ENCODE measurements at places on chromosomes 7 and 10. TPM values are rescaled to one million over a fixed set of nuclear protein-coding genes. Genes with fewer than 3 reads are reported as not detected.
A peak's percentile ranks its signal among the peaks of the same experiment; 100 is the strongest.

Gene HTRA1
- 93.0 TPM for polyA plus RNA-seq

DNA sequence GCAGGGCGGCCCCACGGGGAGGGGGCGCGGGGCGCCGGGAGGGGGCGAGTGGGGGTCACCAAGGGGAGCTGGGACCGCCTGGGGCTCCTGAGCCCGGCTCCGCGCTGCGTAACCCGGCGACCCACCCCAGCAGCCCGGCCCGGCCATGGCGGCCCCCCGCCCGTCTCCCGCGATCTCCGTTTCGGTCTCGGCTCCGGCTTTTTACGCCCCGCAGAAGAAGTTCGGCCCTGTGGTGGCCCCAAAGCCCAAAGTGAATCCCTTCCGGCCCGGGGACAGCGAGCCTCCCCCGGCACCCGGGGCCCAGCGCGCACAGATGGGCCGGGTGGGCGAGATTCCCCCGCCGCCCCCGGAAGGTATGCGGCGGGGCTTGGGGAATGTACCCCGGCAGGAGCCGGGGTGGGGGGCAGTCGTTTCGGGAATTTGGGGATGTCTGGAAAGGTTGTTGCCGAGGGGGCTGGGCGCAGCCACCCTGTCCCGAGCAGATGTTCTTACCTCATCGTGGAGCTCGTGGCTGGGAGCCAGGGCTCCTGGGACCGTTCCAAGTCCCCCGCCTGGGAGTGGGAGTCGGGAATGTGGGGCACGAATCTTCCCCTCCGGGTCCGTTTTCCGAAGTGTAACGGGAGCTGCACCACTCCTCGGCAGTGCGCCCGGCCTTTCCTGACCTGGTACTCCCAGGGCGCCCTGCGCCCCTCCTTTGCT lies 431 bp downstream of the ZYX start:
- DNase-seq: peak; percentile 91

DNA sequence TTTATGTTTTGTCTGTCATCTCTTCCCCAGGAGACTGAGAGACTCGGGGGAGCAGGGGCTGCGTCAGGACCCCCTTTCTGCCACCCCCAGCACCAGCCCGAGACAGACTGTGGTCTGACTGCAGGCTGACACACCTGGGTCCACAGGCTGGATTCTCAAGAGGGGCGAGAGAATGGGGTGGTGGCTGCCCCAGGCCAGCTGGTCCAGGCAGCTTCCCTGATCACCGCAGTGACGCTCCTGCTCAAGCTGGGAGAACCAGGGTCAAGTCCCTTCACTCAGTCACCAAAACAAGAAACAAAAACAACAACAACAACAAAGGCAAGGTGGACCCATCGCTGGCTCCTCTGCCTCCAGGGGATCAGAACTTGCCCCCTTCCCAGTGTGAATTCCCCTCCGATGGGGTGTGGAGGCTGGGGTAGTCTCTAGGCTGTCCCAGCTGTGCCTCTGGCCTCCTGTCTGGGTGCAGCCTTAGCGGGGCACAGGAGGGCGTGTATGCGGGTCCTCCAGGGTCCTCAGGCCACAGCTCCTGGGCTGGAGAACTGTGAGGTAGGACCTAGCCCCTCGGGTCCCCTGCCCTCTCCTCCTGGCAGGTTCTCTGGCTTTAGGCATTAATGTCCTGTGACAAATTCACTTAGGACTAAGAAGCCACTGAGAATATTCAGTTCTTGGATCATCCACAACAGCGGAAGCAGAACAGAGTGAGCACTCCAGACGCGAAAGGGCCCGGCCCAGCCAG lies 40.6 kb downstream of the PRKAG2 start:
- no peak for DNase-seq

DNA sequence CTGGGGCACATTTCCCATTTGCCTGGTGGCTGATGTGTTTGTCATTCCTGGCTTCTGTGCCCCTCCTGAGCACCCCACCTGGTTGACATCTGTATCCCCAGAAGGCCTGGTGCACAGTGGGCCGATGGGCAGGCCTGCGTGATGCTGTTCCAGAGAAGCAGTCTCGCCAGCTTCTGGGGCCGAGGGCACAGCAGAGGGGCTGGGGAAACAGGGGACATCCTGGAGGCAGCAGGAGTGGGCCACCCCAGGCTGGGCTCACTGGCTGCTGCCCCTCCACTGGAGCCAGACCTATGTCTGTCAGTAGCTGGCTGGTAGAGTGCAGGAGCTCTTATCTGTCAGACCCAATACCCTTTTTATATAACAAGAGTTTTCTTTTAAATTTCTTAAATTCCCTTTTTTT lies 896 bp upstream of the MYL7 start:
- no peak for DNase-seq

Gene WDFY4
- 1.6 TPM for polyA plus RNA-seq

- no peak for DNase-seq
Measured at GRCh38 chr10:1538531-1539061, 198.7 kb downstream of the ADARB2 start.

Gene PLPP4
- polyA plus RNA-seq: 2.1 TPM

Gene WASL
- polyA plus RNA-seq: 38.8 TPM

- DNase-seq: peak; percentile 53
Measured at GRCh38 chr7:133645884-133646391, 393.1 kb downstream of the EXOC4 start.

DNA sequence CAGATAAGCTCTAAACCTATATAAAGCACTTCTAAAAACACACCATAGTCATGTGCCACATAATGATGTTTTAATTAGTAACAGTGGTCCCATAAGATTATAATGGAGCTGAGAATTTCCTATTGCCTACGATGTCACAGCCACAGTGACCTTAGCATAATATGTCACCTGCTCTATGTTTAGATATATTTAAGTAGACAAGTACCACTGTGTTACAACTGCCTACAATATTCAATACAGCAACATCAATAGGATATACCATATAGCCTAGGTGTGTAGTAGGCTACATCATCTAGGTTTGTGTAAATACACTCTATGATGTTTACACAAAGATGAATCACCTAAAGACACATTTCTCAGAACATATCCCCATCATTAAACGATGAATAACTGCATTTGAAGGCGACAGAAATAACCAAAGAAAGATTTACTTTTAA lies 24.5 kb downstream of the GPR22 start:
- no peak for DNase-seq

Gene KCND2
- 0.63 TPM for polyA plus RNA-seq

GRCh38 chr10:79383974-79384606 lies 36.8 kb downstream of the PPIF start:
- DNase-seq: no peak

GRCh38 chr7:44978511-44979366 lies at the start of gene MYO1G:
Gene MYO1G, minus strand, starts transcription at chr7:44979015. Its CDS starts 54 bp downstream, at chr7:44978961.
- no peak for DNase-seq

GRCh38 chr7:151626422-151627115 lies 106.9 kb upstream of the RHEB start:
- peak; percentile 19 for DNase-seq

Gene PVRIG
- 11.6 TPM for polyA plus RNA-seq

All from muscle of back (tissue), 13 donors.